ENCODE measurements at places on chromosomes 4 and X.

DNA sequence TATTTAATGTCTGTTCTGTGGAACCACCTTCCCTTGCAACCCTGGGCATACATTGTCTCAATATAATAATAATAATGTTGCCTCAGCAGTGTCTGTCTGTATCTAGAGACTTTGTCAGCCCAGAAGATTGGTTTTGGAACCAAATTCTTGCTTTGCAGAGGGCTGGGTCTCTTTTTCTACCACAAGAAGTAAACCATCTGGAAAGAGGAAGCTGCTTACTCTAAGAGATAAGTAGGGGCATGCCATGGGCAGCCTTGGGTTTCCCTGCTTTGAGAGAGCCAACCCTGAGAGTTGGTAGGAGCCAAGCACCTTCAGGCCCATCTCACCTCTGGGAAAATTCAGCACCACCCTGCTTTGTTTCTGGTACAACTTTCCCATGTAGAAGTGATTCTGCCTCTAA, 27.0 kb downstream of the TMEM31 start:
- DNase-seq, result no peak

DNA sequence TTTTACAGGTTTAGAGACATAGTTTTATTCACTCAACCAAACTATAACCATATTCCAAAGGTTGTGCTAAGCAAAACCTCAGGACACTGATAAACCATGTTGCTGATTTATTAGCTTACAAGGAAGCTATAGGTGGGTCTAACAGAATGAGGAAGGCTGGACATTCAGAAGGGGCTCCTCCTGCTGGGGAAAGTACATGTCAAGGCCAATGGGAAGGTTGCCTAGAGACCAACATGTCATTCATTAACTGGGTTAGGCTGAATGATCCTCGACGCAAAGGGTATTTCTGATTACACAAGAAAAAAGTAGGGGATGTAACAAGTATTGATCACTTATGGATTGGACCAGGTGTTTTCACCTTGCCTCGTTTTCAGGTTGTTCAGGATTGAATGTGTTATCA, 30.3 kb downstream of the SLC10A6 start:
- no peak for DNase-seq

- DNase-seq, result no peak
Observed at GRCh38 chr4:71769434-71769833, 14.4 kb downstream of the GC start.

- no peak for DNase-seq
Observed at GRCh38 chrX:55451626-55451989, 319 bp upstream of the MAGEH1 start.

DNA sequence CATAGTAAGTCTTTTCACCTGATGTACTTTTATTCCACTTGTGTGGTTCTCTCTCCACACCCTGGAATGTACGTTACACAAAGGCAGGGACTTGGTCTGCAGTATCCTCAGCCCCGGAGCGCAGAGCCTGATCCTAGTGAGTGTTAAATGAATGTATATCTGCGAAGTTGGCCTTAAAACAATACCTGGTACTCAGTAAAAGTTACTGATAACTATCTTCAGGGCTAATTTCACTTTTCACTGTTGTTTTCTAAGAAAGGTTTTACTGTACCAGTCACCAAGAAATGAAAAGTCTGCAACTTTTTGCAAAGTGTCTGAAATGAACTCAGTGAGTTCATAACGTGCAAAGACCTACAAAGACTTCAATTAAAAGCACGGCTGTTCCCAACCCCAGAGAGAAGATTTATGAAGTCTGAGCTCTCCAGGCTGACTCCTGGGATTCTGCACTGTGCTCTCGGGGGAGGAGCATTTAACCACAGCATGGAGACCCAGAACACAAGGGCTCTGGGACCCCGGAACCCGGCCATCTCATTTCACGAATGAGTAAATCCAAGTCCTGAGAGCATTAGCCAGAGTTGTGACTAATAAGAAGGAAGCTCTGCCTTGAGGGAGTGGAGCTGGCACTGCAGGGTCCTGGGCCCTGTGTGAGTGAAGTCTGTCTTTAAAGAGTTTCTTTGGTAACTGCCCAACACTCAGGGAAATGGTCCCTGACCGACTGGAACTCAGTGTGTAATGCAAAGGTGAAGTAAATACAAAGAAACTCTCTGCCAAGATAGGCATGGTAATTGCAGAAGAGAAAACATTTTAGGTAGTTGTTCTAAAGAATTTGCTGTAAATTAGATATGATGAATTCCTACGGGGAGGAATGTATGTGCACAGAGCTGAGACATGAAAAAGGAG, 165.8 kb downstream of the NSUN7 start:
- DNase-seq, result no peak

DNA sequence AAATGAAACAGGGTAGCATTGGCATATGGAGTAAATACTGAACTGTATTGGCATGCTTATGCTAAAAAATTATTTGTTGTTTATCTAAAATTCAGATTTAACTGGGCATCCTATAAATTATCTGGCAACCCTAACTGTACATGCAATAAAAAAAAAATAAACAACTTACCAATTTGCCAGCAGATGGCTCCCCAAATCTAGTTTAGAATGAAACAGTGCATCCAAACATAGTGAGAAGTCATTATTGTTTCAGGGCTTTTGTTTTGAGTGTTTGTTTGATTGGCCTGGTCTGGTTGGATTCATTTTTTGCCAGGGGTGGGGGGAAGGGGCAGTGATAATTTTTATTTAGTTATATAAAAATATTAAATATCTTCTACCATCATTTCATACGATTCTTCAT, 12.8 kb upstream of the NSUN7 start:
- no peak for DNase-seq

DNA sequence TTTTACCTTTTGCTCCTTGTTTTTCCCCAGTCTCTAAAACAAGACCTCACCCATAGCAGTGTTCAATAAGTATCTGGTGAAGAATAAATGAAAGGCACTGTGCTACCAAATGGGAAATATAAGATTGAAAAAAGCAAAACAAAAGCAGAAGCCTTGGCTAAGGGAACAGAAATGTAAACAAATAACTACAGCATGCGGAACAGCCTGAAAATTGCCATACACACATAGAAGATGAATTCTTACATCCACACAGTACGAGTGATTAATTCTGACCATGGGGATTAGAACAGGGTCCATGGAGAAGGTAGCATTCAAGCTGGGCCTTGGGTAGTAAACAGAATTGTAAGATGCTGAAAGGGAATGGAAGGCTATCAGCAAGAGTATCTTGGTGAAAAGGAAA, 40.5 kb downstream of the TMEM150C start:
- DNase-seq, result no peak

- no peak for DNase-seq
Observed at GRCh38 chr4:128688846-128689437, 120.6 kb upstream of the JADE1 start.

DNA sequence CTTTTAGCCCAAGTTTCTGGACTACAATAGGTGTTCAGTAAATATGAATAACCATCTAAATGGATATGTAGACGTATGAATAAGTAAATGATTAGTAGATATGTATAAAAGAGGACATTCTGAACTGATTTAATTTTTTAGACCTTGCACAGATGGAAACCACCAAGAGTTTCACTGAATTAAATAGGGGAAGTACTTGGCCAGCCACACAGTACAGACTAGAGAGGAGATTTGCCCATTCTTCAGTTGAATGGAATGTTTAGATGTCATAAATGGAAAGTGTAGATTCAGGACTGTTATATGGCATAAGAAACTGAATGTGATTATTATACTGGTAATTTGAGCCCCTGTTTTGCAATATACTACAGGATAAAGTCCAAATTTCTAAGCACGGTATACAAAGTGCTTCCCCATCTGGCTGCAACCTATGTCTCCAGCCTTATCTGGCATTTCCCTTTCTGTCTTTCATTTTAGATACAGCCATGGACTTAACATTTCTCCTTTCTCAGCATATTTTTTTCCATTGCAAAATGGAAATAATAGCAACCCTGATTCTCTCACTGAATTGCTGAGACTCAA, 137.8 kb upstream of the HS3ST1 start:
- no peak for DNase-seq

- DNase-seq, result no peak
Observed at GRCh38 chr4:24722026-24722568, 73.3 kb upstream of the SOD3 start.

DNA sequence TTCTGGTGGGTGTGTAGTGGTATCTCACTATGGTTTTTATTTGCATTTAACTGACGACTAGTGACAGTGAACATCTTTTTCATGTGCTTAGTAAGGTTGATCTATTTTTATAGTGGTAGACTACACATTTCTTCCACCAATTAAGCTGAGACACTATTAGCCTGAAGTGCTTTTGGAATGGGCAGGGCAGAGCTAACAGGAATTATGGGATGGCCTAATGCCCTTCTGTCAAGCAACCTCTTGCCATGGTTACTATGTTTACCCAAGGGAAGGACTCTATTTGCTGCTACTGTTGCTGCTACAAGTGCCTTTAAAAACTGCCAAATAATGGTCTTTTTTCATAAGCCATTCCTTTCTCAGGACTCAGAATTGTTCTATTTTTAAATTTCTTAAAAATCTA, 676.7 kb upstream of the ACTRT1 start:
- DNase-seq, result no peak

- DNase-seq, result no peak
Observed at GRCh38 chr4:108035691-108036090, 46.0 kb downstream of the HADH start.

- no peak for DNase-seq
Observed at GRCh38 chr4:100895556-100896197, 377.9 kb upstream of the EMCN start.

Data from left ventricle myocardium inferior (tissue), 1 donor.